ENCODE measurements at places on chromosomes 13 and 19.
A peak's percentile ranks its signal among the peaks of the same experiment; 100 is the strongest.

- no peak for DNase-seq
These were observed 24.4 kb upstream of the DOCK9 start for GRCh38 chr13:99002172-99002710.

DNA sequence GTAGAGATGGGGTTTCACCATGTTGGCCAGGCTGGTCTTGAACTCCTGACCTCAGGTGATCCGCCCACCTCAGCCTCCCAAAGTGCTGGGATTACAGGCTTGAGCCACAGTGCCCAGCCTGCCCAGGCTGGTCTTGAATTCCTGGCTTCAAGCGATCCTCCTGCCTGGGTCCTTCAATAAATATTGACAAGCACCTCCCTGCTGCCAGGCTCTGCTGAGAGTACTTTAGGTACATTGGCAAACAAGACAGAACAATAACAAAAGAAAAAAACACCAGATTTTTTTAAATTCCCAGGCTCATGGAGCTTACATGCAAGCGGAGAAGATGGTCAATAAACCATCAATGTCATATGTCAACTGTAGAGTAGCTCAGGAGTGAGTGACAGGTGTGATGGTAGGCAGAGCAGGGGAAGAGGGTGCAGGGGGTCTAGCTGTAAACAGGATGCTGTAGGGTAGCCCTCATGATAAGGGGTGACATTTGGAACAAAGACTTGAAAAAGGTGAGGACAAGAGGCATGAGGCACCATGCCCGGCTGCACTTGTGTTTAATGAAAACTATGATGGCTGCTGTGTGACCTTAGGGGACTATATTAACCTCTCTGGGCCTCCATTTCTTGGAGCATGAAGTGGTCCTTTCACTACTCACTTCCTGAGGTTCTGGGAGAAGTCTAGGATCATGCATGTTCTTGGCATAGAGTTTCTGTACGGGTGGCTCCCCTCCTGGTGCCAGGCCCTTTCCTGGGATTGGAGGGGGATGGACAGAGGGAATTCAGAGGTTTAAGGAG, 19.6 kb downstream of the SULT2B1 start:
- no peak for DNase-seq

DNA sequence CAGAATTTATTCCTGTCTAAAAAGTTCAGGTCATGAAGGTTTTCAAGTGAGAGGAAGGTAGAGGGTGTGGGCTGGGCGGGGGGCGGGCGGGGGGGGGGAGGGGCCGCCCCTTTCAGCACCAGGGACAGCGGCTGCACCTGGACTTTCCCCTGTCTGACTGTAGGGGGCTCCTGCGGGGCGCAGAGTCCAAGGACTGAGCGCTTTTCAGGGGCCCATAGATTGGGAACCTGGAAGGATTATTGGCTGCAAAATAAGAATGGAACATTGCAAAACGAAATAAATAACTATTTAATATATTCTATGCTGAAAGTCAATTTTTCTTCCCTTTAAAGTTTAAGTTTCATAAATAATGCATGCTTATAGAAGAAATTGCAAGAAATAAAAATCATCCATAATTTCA, 8.9 kb upstream of the CYP4F3 start:
- peak; percentile 12 for DNase-seq

DNA sequence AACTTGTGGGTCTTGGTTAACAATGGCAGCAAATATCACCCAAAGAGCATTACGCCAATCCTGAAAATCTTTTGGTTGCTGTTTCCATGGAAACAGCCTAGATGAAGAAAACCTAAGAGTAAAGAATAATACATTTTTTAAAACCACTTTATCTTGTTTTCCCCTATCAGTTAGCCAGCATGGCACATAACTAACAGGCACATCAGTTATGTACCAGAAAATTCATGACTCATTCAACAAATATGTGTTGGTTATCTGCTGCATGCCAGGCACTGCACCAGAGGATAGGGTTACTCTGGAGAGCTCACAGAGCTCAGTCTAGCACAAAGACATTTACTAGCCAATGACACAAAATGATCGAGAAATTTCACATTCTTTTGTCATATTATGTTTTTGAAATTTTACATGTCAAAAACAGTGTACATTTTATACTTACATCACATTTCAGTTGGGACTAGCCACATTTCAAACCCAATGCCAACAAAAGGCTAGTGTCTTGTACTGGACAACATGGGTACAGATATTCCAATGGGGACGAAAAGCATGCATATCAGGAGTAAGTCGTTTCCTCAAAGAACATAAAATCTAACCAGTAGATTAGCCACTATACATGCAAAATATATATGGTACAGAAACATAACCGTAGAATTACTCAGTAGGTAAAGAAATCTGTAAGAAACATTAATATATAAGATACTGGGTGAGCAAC, 20.3 kb downstream of the LNX2 start:
- DNase-seq: no peak

- no peak for DNase-seq
These were observed 6.5 kb downstream of the SLC44A2 start for GRCh38 chr19:10631874-10632273.

DNA sequence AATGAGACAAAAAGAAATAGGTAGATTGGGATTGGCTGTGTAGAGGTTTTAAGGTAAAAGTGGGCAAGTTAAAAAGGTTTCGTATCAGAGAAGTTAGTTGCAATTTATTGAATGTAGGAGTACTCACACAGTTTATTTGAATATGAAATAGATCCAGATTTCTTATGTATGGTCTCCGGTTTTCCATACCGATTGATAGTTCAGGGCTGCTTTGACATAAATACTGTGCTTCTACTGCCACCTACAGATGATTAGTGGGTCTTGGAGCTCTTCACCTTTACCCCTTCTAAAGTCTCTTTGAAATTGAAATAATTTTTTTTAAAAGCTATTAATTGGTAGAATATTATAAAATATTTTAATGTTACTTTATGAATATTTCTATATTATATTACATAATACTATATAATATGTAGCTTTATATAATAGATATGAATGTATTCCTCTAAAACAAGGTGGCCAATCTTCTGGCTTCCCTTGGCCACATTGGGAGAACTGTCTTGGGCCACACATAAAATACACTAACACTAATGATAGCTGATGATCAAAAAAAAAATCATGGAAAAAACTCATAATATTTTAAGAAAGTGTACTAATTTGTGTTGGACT, 7.7 kb upstream of the GPR18 start:
- no peak for DNase-seq
